Suppressor macrophage treated with lipopolysaccharide for 1 hour (primary cell): ENCODE measurements at places on chromosomes 7 and 10.

DNA sequence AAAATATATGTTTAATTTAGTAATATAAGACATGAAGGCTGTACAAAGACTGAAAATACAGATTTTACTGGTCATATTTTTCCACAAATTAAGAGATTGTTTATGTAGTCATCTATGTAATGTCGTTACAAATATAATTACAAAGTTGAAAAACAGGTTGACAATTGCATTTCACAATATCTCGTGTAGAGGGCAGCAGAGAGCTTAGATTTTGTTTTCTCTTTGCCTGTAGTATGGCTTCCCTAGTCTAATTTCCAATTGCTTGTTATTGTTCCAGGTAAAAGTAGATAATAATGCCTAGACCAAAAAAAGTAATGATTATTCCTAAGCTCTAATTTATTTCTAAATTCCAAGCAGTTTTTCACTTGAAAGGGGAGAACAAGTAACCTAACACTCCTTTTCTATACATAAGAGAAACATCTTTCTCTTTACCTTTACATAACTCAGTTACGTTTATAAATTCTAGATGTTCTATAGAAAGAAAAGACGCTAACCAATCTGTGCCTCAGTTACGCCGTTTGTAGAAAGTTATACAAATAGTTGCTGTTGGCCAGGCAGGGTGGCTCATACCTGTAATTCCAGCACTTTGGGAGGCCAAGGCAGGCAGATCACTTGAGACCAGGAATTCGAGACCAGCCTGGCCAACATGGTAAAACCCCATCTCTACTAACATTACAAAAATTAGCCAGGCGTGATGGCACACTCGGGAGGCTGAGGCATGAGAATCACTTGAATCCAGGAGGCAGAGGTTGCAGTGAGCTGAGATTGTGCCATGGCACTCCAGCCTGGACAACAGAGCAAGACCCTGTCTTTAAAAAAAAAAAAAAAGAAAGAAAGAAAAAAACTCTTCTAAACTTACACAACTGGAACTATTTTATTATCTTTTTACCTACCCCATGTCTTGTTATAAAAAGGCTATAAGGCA lies 30.0 kb downstream of the NET1 start:
- peak; percentile 78 for DNase-seq

DNA sequence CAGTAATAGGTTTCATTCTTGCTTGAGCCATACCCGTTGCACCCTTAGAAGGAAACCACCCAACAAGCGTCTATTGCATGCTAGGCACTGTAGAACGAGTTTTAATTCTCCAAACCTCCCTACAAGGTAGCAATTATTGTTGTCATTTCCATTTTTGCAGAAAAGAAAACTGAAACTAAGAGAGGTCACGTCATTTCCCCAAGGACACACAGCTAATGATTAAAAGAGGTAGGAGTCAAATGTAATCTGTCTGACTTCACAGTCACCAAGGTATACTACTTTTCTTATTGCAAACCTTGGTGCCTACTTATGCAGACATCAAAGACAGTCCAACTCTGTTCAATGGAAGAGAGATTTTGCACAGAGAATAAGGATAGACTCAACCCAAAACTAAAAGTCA lies 49.1 kb upstream of the C1QL3 start:
- no peak for DNase-seq

DNA sequence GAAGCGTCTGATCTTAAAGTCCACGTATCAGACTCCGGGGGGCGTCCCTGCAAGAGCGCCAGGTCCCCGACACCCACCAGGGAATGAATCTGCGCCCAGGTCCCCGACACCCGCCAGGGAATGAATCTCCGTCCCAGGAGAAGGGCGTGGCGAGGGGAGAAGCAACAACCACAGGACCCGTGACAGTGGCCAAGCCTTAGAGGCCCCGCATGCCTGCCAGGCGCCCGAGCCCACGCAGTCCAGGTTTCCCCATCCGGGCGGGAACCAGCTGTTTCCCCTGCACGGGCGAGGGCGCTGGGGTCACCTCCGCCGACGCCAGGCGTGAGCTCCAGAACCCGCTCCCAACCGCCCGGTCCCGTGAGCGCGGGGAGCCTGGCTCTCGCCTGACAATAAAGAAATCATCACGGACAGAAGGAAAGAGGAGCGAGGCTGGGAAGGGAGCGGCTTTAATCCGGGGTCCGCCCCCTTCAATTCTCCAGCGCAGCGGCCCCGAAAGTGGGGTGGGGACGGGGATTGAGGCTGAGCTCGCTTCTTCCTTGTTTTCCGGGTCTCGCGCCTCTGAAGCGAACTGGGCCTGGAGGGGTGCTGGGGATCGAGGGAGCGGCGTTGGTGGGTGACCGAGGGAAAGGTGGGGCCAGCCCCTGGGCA lies 29.0 kb upstream of the BMS1 start:
- DNase-seq: peak; percentile 32

GRCh38 chr7:7821517-7821916 lies 103.1 kb upstream of the RPA3 start:
- no peak for DNase-seq

DNA sequence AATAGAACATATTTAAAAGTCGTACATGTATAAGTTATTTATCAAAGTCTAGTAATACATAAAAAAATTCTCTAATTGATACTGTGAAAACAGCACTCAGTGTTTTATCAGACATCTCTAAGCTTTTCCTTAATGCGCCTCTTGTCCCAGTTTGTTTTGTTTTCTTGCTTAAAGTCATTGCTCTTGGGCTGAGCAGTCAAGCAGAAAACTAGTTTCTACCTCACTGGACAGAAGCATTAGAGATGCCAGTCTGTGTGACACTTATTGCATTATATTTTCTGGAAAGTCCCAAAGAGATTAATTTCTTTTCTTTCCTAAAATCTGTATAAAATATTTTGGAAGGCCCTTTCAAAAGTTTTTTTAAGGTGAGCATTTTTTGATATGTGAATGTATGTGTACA lies 236.2 kb downstream of the PCLO start:
- no peak for DNase-seq

GRCh38 chr10:132653721-132654120 lies 116.1 kb downstream of the INPP5A start:
- no peak for DNase-seq

- peak; percentile 72 for DNase-seq
These were observed 91.9 kb upstream of the JAZF1 start for GRCh38 chr7:28272461-28272877.

- DNase-seq: peak; percentile 14
These were observed 257.7 kb upstream of the NFE2L3 start for GRCh38 chr7:25894002-25894901.

DNA sequence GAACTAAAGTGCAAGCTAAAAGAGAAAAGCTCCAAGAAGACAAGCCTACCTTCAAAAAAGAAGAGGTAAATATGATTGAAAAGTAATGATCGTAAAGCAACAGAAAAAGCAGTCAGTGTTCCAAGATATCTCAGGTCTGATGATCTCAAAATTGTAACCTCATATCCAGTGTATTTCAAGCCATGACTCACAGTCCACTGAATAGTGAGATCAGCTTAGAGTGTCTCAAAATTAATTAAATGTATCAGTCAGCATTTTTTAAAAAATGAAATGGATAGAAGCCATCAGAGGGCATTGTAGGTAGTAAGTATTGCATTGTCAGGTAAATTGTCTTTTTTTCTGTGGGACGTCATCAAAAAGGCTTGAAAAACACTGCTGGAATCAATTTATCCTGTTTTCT lies 50.6 kb upstream of the AGBL3 start:
- peak; percentile 48 for DNase-seq
